NCI-H1694 treated with DMSO at 0.1 percent for 48 hours (cell line): ENCODE measurements at places on chromosomes 11 and 22.

GRCh38 chr11:103370076-103370475 is 260.9 kb downstream of the DYNC2H1 start:
- DNase-seq = no peak

DNA sequence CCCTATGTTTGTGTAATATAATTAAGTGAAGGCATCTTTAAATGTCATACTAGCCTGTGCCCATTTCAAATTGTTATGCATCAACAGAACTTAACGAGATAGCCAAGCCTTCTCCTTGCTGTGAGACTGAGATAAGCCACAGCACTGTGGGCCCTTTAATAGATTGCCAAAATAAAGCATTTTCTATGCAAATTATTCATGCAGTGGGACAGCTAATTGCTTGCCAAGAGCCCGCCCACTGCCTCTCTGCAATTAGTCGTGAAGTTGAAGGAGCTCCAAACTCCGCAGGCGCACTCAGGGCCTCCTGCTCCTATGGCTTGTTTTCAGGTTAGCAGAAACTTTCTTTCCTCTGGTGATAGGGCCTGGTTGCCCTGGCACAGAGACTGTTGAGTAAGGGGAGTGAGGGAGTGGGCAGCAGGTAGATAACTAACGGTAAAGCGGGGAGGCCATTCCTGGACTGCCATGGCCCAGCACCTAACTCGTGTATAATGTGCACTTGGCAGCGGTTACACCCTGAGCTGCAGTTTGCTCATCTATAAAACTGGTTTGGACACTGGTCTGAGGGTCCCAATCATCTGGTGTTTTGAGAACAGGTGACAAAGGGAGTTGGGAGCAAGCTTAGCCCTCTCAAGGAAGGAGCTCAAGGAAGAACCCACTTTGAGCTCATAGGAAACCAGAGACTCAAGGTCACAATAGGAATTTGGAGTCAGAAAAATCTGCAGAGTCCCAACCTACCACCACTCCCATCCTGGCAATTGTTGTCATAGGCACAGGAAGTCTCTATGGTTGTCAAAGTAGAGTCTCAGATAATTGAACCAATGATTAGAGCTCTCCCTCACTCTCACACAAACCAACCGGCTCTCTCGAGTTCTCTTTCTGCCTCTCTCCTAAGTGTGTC is 33.9 kb upstream of the RIC3 start:
- no peak for DNase-seq

GRCh38 chr22:30921108-30921507 is 47.5 kb downstream of the MORC2 start:
- DNase-seq = no peak

DNA sequence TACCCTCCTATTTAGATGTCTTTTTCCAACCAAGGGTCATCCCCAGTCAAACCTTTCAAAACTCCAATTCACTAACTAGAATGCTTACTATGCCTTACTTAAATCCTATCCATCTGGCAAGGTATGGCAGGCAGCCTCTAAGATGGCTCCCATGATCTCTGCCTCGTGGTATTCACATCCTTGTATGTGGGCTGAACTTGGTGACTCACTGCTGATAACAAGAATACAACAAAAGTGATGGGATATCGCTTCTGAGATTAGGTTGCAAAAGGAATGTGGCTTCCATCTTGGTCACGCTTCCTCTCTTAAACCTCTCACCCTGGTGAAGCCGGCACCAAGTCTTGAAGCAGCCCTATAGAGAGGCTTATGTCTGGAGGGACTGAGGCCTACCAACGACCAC is 29.6 kb upstream of the UPB1 start:
- no peak for DNase-seq

DNA sequence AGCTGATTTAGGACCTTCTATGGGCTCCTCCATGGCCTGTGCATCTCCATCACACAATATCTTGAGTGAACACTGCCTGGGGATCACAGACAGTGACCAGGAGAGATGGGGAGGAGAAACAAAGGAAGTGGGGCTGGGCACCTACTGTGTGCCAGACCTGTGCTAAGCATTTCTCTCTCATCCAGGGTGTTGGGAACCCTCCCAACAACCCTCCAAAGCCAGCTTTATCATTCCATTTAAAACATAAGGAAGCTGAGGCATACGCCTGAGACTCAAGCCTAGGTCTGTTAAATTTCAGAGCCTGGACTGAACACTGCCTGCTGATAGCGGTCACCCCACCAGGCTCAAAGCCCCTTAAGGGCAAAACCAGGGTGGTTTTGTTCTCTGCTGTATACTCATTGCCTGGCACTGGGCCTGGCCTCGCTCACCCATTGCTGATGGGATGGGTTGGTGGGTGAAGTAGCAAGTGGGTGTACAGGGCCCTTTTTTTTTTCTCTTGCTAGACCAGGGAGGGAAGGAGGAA is 130.1 kb downstream of the MN1 start:
- no peak for DNase-seq

DNA sequence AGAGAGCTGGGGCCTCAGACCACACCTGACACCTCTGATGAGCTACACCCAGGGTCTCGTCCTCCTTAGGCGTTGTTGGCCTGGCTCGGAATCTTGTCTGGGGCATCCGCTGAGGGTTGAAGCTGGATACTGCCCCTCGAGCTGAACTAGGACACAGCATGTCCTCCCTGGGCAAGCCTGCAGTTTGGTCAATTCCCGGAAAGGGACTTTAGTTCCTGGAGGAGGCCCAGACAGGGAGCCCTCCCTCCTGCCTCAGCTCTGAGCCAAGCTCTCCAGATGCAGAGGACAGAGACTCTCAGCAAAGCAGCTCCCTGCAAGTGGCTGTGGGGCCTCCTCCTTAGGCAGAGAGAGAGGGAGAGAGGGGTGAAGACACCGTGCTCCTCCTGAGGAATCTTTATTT is 4.9 kb downstream of the APOL3 start:
- no peak for DNase-seq

GRCh38 chr11:123282597-123282996 is 87.5 kb upstream of the CLMP start:
- DNase-seq = no peak

- DNase-seq = no peak
These were observed 149.7 kb upstream of the PLET1 start for GRCh38 chr11:112410325-112410724.

DNA sequence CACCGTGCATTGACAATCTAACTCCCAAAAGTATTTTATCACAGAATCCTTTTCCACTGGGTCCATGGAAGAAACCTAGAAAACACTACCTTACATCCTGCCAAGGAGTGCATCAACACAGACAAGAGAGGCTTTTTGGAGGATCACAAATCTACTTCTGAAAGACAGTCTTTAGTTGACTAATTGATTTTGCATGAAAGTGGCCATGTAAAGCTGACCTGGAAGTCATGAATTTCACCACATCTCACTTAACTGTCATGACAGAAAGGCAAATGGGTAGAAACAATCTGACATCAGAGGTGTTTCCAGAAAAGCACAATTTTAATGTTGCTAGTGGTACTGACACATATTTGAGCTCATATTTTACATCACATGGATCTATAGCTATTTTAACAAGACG is 101.6 kb downstream of the FAM76B start:
- no peak for DNase-seq

DNA sequence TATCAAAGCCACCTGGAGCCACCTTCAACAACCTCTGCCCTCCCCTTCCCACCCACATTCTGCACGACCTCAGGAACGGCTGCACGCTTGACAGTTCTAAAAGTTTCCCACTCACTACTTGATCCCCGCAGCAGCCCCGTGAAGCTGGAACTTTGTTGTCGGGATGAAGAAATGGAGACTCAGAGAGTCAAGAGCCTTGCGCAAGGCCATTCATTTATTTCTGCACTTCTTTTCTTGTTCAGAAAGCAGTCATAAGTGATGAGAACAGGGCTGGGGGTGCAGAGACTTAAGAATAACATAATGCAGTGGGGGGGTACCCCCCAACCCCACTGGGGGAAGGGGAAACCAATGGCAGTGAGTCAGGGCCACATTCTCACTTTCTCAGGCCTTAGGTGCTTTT is 2.2 kb upstream of the ZFTA start:
- no peak for DNase-seq

DNA sequence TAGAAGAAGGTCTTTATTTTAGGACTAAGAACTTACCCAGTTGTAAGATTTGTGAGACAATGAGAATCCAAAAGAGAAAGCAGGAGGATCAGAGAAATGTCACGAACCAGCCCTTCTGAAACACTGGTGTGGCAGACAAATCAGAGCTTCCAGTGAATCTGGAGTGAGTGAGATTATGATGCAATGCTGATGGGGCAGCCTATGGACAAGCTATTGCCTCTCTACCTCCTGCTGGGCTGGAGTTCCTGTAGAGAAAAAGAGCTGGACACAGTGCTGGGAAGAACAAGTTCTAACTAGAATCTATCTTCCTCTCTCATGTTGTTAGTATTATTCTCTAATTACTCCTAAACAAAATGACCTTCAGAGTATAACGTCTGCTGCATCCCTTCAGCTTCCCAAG is 12.0 kb upstream of the ANO3 start:
- no peak for DNase-seq

- DNase-seq = no peak
These were observed 58.4 kb downstream of the JRKL start for GRCh38 chr11:96448225-96448624.

DNA sequence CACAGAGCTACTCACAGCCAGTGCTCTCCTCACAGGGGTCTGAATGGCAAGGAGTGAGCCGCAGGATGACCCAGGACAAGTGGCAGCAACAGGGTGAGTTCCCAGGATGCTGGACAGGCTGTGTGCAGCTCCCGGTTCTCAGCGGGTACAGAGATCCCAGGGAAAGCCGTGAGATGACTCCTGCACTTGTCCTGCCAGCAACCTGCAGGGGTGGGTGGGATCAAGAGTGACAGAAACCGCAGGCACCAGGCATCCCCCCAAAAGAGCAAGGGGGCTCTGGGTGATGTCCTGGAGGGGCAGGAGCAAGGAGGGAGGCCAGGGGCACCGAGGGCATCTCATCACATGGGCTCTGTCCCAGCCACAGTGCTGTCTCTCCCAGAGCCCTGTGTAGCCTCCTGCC is 15.9 kb upstream of the PRODH start:
- no peak for DNase-seq

DNA sequence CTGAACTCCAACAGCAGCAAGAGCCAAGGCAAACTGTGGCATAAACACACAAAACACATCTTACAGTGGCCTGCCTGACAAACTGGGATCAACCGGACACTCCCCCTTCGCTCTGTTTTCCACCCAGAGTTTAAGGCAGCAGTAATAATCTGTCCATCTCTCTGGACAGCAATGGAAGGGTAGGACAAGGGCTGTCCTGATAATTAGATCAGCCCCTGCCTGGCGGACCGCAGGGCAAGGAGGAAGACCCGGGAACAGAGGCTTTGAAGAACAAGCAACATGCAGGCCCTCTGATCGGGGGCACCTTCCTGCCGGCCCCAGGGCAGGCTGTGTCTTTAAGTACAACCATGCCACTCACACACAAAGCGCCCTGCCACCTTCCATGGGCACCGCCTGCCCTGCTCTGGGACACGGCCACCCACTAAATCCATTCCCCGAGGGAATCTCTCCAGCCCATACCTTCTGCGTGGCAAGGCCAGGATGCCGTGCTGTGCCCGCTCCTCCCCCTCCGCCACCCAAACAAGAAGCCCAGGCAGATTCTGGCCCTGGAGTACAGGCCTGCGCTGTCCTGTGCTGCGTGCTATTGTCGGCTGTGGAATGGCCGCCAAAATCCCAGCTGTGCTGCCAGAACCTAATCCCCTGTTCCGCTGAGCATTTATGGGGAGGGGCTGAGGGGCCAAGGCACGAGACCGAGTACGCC is 38.8 kb downstream of the NUMA1 start:
- DNase-seq = peak; percentile 49

DNA sequence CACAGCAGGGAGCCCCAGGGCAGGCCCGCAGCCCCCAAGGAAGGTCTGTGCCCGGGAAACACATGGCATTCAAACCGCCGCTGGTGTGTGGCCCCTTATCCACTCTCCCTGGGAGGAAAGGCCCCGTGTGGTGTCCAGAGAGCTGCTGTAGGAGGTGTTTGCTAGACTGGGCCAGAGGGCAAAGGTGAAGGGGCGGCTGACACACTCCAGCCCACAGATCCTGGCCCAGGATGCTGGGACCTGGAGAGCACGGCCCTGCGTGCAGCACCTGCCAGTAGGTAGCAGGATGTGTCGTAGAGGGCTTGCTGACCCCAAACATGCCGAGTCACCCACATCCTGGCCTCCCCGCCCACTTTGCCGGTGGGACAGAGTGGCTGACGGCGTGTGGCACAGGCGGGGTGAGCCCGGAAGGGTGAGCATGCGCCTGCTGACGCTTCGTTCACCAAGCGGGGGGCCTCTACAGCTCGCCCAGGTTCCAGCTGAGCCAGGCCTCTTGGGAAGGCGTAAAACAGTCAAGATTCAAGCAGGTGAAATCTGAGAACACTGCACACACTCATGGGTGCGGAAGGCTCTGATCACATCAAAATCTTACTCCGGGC is 11.0 kb downstream of the OSBPL5 start:
- no peak for DNase-seq

- peak; percentile 43 for DNase-seq
These were observed 697 bp downstream of the TPBGL start for GRCh38 chr11:75241036-75241905.

GRCh38 chr11:40924915-40925314 is 534.5 kb downstream of the LRRC4C start:
- DNase-seq = no peak

DNA sequence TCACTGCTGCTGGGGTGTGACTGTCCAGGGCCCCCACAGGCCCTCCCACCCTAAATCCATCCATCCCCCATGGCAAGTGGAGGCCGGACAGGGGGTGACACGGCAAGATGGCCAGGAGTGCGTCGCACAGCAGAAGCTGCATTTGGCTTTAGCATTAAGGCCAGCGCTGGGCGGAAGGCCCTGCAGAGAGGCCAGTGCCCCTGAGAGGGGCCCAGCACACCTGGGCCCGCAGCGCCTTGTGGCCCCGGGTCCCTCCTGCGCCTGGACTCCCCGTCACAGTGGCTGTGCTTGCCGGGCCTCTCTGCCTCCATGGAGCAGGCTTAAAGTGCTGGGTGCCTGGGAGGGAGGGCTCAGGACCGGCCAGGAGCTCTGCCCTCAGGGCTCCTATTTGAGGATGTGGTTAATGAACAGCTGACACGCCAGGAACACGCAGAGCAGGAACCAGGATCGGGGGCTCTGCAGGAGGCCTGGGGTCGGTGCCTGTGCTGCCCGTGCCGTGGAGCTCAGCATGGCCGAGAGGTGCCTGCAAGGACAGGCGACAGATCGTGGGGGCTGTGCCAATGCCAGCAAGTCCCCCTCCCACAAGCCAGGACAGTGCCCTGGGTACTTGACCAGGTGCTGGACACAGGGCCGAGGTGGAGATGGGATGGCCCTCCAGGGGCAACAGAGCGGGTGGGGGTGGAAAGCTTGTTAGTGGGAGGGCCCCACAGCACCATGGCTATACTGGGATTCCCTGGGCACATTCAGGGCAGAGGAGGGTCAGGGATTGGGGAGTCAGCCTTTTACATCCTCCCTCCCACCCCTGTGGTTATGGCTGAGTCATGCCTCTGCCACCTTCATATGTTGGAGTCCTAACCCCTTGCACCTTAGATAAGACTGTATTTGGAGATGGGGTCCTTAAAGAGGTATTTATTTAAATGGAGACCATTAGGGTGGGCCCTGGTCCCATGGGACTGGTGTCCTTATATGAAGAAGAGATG is 30.9 kb upstream of the CARS1 start:
- no peak for DNase-seq
